ENCODE measurements at places on chromosomes 7 and 10.

DNA sequence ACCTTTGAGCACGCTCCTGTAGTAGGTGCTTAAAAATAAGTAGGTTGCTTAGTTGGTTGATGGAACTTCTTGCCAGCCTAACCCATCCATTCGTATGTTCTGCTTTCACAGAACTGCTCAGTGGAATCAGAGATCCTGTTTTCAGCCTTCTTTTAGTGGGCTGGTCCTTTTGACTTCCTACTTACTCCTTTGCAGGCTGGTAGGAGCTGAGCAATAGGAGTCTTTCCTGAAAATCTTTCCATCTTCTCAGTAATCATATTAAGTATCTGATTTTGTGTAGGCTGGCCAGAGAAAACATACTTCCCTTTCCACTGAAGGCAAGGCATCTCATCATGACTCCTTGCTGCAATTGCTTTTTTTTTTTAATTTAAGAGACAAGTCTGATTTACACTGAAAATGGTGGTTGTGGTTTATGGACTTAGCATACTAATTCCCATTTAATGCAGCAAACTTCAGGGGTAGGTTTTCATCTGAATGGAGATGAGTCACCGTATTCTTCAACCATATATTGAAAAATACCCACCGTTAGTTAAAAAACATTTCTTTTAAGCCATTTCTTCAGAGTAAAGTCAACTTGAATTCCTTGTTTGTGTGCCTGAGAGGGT is 208.0 kb downstream of the ZNF365 start:
- DNase-seq = no peak

- peak; percentile 83 for DNase-seq
Measured at GRCh38 chr7:151663382-151664100, 143.8 kb upstream of the RHEB start.

- DNase-seq = no peak
Measured at GRCh38 chr7:14583518-14583917, 319.0 kb downstream of the DGKB start.

DNA sequence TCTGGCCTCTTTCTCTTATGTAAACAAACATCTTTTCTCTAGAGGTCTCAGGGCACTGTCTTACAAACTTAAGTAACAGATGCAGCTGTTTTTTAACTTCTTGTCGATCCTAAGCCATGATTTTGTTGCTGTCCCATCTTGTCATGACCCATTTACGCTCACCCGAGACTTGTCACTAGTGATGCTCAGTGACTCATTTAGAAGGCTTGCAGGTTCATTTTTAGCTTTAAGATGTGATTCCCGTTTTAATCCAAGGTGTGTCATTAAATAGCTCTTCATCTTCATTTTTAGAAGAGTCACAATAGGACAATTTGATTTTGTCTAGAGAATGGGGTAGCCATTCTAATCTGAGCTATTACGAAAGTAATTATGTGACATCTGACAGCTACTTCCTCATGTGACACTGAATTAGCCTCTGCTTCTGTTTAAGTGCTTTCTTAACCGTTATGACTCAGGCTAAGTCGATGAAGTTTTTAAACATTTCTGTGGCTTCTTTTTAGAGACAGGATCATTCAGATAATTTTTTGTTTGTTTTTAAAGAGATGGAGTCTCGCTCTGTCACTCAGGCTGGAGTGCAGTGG is 42.7 kb downstream of the SPDYE5 start:
- peak; percentile 62 for DNase-seq

DNA sequence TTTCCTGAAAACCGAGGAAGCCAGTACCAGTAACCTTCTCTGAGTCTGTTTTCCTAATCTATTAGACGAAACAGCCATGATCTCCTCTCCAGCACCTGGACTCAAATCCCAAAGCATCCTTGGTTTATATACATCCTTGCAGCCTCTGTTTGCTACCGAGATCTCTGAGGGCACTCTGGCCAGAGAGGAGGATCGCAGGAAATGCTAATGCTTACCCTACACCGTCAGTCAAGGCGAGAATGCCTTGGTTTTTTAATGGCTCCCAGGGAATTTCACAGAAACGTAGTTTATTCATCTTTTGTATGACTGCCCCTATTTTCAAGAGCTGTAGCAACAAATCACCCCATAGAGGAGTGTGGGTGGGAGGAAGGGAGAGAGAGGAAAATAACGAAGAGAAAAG is 91.5 kb upstream of the CALN1 start:
- no peak for DNase-seq

GRCh38 chr10:132696204-132696603 is 89.7 kb downstream of the NKX6-2 start:
- DNase-seq = no peak

Data from fibroblast of gingiva (primary cell).